ENCODE measurements at places on chromosomes 13 and 19.

DNA sequence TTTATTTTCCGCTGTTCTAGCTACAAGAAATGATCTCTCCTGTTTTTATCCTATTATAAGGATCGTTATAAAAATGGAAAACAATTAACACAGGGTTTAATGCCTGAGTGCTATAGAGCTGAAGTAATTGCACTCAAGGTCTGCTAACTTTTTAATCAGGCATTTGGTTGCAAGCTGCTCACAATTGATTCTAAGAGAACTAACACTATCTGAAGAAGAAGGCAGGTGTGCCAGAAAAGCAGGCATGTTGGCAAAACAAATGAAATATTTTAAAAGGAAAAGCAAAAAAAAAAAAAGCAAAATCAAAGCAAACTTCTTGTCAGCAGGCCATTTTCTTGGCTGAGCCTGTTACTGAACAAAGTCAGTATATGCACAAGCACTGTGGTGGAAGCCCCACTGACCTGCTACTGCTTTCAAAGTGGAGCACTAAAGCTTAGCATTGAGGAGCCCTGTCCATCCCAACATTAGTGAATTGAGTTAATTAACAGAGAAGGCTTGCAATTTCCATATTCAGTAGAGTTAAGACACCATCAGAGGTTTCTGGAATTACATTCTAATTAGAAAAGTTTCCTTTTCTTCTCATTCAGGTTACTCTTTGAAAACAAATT lies 574.2 kb downstream of the PCDH9 start:
- no peak for DNase-seq

DNA sequence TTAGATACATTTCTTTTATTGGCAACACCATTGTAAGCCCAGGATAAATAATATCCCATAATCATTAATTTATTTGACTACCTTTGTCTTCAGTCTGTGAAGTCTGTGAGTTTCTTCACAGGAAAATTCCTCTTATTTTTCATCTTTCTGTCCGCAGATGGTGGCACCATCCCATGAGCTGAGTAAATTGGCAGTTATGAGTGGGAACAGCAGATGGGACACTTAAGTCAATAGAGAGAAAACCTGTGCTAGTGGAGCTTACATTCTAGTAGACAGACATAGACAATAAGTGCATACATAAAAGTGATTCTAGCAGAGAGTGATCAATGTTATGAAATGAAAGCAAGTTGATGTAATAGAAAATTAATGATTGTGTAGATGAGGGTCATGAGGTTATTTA lies 638.2 kb upstream of the MIR17HG start:
- no peak for DNase-seq

DNA sequence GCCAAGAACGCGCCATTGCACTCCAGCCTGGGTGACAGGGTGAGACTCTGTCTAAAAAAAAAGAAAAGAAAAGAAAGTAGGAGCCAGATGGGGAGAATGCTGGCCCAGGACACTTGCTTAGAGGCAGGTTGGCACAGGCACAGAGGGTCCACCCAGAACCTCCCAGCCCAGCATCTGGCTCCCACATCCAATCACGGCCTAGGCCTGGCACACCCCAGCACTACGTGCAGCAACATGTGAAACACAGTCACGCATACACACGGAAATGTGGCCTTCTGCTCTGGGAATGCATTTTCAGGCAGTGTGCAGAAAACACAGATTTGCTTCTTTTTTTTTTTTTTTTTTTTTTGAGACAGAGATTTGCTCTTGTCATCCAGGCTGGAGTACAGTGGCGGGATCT lies 20.9 kb upstream of the FOSB start:
- DNase-seq = no peak

DNA sequence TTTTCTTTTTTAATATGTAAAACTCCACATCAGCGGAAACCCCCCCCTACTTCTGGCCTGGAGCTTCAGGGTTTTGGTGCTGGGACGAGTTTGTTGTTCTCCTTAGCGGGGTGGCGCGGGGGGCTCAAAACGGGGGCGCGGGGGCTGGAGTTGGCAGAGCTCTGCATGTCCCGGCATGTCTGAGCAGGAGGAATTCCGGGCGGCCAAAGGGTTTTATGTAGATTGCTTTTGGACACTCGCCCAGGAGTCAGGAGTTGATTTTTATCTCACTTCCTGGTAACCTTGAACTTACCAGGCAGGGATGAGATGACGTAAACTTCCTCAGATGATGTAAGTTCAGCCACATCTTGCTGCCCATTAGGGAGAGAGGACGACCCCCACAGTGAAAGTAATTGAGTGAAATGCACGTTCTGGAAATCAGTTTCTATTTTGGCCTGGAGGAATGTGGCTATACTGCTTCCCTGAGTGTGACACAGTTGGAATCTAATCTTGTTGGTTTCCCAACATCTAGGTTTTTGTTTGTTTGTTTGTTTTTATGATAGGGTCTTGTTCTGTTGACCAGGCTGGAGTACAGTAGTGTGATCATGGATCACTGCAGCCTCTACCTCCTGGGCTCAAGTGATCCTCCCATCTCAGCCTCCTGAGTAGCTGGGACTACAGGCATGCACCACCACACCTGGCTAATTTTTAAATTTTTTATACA lies 21.0 kb upstream of the GDF15 start:
- peak; percentile 98 for DNase-seq

- no peak for DNase-seq
These were observed 342.0 kb downstream of the TEX29 start for GRCh38 chr13:111662451-111662850.

- no peak for DNase-seq
These were observed 10.3 kb downstream of the ATG4D start for GRCh38 chr19:10553943-10554381.

GRCh38 chr19:19169236-19170052 lies 619 bp downstream of the MEF2B start:
- no peak for DNase-seq

DNA sequence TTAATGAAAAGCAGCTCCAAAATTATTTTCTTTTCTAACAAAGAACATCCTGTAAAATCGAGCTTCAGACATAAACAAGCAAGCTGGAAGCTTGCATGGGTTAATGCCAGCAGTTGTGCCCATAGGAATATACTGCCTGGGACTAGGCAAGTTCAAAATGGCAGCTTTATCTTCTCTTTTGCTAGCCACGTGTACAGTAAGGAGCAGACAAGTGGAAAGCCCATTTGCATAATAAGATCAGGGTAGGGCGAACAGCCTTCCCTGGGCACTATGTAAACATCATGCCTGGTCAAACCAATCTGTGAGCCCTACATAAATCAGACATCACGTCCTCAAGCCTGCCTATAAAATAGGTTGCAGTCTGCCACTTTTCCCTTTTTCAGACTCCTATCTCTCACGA lies 489.7 kb downstream of the RFC3 start:
- DNase-seq = no peak

DNA sequence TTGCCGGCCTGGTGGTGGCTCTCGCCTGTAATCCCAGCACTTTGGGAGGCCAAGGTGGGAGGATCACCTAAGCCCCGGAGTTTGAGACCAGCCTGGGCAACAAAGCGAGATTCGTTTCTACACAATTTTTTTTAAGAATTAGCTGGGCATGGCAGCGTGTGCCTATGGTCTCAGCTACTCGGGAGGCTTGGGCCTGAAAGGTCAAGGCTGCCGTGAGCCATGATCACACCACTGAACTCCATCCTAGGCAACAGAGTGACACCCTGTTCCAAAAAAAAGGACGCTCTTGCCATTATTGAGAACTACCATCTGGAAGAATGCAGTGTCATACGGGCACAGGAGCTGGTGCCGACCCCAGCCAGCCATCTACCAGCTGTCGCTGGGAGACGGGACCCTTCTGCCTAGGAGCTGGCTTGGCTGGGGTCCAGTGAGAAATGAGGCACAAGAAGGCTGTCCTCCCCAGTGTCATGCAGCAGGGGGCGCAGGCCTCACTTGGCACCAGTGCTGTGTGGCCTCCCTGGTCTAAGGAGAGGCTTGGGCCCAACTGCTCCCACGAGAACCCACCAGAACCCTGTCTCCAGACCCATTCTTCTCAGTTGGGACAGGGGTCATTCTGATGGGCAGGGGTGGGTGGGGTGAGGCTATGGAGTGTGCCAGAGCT lies 12.2 kb upstream of the RELB start:
- DNase-seq = peak; percentile 20

DNA sequence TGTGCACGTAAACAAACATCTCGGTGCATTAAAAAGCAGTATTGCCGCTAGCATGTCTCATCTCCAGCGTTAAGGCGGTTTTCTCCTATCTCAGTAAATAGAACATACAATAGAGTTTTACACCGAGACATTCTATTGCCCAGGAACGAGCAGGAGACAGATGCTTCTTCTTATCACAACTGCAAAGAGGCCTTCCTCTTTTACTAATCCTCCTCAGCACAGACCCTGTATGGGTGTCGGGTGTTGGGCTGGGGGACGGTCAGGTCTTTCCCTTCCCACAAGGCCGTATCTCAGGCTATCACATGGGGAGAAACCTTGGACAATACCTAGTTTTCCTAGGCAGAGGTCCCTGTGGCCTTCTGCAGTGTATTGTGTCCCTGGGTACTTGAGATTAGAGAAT lies 21.2 kb downstream of the ZNF233 start:
- no peak for DNase-seq

GRCh38 chr13:24693862-24694471 lies 13.8 kb downstream of the ATP12A start:
- DNase-seq = no peak

DNA sequence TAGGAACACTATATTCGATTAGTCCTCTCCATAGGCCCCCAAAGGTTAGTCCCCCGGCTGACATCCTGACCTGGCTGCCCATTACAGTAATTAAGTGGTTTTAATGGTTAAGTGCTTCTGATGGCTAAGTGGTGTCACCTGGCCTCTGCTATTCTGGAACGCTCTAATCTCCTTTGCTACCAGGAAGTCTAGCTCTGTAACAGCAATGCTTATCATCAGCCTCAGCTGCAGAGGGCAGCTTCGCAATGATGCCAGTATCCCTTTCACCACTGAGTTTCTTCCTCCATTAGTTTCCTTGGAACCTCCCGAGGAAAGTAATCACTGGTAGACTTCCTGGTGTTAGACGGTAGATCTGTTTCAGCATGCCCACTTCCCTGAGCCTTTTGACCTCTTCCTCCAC lies 8.6 kb upstream of the RNF6 start:
- DNase-seq = no peak

GRCh38 chr13:59492030-59492636 lies 671.6 kb downstream of the DIAPH3 start:
- no peak for DNase-seq

DNA sequence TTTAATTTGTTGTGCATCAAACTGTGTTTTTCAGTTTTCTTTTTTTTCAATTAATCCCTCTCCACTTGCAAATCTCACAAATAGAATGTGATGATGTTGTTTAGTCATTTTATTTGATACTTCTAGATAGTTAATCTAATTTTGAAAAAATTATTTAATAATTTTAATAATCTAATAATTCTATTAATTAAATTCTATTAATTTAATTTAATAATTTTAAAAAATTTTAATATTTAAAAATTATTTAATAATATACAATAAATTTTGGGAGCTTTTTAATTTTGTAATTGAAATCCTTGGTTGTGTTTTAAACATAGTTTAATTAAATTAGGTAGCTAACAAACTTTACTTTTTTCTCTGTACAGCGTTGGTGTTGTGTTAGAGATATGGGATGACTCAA lies 393.8 kb downstream of the OLFM4 start:
- no peak for DNase-seq

DNA sequence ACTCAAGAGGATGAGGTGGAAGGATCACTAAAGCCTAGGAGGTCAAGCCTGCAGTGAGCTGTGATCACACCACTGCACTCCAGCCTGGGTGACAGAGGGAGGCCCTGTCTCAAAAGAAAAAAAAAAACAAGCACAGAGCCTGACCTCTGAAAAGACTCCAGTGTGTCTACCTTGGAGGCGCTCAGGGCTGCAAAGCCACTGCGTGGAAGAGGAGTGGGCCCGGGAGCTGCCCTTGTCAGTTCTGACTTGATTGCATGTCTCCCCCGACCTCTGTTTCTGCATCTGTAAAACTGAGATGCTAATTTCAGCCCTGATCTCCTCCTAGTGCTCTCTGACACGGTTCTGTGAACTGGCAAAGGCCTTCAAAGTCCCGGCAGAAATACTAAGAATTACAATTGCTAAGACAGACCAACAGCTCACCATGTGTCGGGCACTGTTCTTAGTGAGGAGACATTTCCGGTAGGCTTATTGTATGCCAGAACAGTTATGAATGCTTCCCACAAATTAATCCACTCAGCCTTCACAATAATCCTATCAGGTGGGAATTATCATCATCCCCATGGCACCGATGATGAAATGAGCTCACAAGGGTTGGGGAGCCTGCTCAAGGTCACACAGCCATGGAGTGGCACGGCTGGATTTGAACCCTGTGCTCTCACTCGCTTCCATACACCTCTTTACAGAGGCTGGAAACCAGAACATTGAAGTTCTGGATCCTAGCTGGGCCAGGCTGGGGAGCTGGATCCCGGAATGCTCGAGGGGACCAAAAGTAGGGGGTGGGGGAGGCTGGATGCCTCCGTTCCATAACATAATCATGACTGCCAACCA lies 3.5 kb downstream of the AKT2 start:
- DNase-seq = no peak

DNA sequence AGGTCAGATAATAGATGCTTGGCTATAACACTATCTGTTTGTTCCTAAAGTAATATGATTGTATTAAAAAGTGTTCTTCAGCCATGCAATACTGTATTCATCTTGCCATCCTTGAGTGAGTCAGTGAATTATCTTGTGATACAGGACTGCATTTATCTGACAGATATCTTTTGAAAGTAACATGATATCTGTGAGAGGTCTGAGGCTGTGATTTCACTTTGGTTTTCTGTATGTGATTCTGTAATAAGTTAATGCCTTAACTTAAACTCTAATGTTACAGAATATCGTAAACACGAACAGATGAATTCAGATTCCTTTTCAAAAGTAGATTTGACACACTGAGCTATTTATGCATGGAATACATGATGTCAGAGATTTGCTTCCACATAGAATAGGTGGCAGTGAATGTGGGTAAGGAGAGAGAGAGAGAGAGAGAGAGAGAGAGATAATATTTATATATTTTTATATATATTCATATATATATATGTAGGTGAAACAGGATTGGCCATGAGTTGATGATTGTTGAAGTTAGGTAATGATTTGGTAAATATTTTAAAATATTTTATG lies 97.9 kb upstream of the RNF113B start:
- no peak for DNase-seq

DNA sequence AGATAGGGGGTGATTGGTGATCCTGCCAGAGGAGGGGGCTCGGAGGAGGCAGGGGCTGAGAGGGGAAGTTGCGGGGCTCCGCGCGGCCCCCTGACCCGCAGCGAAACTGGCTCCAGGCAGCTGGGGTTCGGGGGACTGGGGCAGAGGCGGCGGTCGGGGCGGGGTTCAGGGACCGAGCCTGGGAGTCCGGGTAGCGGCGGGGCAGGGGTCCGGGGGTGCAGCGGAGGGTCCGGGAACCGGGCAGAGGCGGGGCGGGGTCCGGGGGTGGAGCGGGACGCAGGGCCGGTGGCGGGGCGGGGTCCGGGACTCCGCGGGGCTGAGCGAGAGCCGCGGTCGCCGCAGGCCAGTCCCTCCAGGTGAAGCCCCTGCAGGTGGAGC lies 1.2 kb downstream of the MADCAM1 start:
- DNase-seq = no peak

- no peak for DNase-seq
These were observed 2.2 kb downstream of the FCER2 start for GRCh38 chr19:7699417-7700401.

GRCh38 chr19:33460221-33460908 lies 61.2 kb downstream of the PEPD start:
- no peak for DNase-seq

Data from smooth muscle cell of the brain vasculature (primary cell).